Gastroesophageal sphincter (tissue), 4 donors: ENCODE measurements at places on chromosomes 2 and 18. TPM values are rescaled to one million over a fixed set of nuclear protein-coding genes. Genes with fewer than 3 reads are reported as not detected.

GRCh38 chr2:101625387-101625786, 72.1 kb upstream of the MAP4K4 start:
- ATAC-seq, result no peak

DNA sequence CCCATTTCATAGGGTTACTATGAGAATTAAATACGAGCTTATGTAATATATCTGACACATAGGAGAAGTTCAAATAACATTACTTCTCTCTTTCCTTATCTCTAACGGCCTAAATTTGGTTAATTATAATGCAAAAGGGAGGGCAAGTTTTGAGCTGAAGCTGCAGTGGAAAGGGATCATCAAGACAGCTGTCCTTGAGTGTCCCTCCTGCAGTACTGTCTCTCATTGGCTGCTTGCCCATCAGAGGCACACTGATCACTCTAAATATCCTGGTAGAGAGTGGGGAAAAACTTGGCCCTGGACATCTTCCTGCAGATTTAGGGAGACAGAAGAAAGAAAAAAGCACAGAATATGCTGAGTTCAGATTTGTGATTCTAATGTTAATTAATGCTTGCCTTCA, 186.0 kb downstream of the CAMKMT start:
- no peak for ATAC-seq

GRCh38 chr2:235737396-235737795, 243.6 kb downstream of the AGAP1 start:
- no peak for ATAC-seq

DNA sequence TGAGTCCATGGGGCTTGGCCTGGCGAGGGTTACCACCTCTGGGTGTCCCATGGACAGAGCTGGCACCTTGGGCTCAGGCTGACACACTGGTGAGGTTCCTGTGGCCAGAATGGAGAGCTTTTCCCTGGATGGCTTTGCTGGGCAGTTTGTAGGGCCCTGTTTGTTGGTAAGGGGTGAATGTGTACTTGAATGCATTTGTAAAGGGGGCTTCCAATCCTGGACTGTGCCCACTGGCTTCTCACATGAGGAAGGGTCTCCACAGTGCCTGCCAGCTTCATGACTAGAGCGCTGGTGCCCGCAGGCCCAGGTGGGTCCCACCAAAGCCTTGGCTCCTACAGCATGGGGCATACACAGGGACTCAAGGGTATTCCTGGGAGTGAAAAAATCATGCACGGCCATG, 103.5 kb upstream of the SIX2 start:
- ATAC-seq, result no peak

The PEX13 gene
- 45.2 TPM for total RNA-seq

The KCNJ13 gene
- not detected for total RNA-seq

GRCh38 chr2:214542866-214543265, 132.0 kb downstream of the VWC2L start:
- ATAC-seq, result no peak

The HRH4 gene
- 0.54 TPM for total RNA-seq

The RNU2-63P gene
- total RNA-seq, result not detected

DNA sequence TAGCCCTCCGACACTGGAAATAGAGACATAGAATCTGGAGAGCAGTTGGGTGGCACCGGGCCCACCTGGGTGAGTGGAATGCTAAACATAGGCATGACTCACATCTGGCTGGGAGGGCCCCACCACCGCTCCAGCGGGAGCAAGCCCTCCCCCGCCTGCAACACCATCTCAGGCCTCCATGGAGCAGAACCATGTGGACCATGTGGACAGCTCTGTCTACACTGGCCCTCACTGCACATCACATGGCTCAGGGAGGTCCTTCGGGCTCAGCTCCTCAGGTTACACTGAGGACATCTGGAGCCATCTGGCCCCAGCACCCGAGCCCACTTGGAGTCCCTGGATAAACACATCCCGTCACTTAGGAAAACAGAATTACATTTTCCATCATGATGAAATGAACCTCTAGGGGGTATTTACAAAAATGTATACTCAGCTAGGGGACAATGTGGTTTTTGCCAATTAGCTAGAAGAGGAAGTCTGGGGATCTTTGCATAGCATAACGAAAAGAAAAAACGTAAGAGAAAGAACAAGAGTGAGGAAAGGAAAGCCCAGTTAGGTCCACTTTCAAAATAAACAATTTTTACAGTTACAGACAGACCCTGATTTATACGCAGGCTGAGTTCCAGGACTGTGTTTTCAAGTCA, 30.7 kb upstream of the MLPH start:
- peak; percentile 90 for ATAC-seq

The ZSWIM2 gene
- total RNA-seq, result not detected

DNA sequence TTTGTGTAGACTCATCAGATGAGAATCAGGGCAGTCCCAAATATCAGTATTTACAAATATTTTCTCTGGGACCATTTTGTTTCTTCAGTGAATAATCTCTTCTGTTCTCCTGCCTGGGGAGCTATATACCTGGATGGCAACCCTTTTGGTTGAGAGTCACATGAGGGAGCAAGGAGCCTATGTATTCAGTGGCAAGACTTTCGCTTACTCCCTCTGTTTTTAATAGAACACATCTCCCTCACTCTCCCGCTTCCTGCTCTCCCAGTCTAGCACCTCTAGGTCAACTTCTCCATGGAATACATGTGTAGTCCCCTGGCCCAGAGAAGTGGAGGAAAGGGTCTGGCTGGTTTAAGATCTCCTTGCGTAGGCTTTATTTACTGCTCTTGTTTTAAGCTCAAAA, 600.3 kb downstream of the CCDC85A start:
- no peak for ATAC-seq

GRCh38 chr18:9731380-9731779, 23.3 kb downstream of the RAB31 start:
- peak; percentile 41 for ATAC-seq

DNA sequence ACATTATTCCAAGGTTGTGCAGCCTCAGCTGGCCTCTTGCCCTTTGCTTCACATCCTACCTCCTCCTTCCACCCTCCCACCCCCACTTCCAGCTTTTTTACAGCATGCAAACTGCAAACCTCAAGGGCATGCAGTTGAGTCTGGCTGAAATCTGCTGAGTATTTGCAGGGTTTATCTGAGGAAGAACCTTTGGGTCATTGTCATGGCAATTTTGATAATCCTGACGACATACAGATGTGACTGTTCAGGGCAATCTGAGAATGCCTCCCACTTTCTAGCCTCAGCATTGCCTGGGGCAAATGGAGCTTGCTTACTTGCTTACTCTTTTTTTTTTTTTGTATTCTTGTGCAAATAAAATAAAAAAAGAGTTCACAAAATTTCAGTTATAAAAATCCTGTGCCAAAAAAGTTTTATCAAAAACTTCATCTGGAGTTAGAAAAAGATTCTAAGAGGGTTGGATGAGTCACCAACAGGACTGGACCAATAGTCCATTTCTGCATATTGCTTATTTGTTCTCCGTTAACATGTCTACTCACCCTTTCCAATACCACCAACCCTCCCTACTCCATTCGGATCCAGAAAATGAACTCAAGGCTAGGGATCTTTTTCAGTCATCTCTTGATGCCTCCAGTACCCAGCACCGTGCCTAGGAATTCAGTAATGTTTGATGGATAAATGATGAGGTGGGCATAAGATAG, 23.6 kb upstream of the LHCGR start:
- ATAC-seq, result no peak

DNA sequence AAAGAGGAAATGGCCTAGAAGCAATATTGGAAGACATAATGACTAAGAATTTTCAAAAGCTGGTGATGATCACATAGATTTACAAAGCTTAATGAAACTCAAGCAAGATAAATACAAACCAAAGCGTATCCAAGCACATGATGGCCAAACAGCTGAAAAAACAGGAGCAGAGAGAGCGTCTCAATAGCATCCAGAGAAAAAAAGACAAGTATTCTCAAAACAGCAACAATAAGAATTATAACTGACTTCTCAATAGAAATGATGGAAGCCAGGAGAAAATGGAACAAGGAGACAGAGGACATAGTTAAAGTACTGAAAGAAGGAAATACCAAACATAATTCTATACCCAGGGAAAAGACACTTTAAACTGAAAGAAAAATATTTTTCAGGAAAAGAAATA, 437.2 kb upstream of the TNP1 start:
- no peak for ATAC-seq

DNA sequence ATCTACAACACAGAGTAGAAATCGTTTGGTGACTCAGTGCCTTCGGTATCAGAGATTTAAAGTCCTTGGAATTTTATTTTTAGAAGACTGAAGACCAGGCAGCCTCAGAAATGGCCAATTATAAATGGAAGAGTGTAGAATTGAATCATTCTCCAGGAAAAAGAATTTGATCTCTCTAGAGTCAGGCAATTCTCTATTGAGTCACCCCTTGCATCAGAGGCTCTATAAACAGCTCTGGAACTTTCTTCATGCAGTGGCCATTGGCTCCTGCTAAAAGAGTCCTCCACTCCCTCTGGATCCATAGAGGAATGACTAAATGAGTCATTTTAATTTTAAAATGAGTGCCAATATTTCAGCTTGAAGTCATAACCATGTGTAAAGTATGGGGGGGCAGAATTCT, 816.2 kb downstream of the TDRD15 start:
- ATAC-seq, result no peak

DNA sequence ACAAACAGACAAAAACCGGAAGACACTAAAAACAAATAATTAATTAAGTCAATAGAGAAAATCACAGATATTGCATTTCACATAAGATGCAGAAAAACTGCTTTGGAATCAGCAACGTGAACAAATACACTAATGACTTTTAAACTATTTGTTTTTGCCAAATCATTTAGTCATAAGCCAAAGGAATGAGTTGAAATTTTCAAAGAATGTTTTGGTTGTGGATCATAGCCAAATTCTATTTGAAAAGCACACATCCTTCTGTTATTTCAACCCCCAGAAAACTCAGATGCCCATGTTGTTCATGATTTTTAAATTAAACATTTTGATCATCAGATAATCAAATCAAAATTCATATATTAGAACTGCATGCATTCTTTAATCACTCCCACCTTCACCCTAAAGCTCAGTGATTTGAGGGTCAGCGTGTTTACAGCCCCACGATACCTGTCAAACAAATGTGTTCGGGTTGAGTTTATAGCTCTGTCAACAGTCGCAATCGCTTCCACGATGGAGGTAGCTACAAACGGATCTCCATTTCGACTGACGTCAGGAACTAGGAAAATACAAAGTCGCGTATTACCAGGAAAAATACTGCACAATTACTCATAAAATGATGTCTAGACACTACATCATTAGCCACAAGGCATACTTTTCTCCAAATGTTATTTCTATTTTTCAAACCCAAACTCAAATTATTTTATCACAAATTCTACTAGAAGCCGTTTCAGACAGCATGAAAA, 90.2 kb downstream of the PXDN start:
- no peak for ATAC-seq

The MC4R gene
- 0.27 TPM for total RNA-seq

GRCh38 chr2:68340226-68341061, 20.7 kb upstream of the CNRIP1 start:
- no peak for ATAC-seq

DNA sequence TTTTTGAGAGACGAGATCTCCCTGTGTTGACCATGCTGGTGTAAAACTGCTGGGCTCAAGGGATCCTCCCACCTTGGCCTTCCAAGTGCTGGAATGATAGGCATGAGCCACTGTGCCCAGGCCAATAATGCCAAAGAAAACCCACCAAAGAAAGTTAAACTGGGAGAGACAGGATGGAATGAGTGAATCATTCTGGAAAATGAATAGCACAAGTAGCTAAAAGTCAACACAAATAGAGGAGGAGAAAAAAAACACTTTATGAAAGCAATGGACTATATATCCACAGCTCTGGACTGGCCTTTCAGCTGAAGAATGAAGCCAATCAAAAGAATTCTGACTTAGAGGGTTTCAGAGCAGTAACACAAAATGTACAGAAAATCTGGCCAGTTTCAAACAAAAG, 23.9 kb downstream of the IAH1 start:
- no peak for ATAC-seq

The C2orf80 gene
- total RNA-seq, result not detected

- ATAC-seq, result peak; percentile 19
Observed at GRCh38 chr18:46009125-46009840, 42.2 kb upstream of the EPG5 start.

- no peak for ATAC-seq
Observed at GRCh38 chr2:94982675-94983074, 42.8 kb upstream of the MAL start.

The GPR55 gene
- total RNA-seq, result 0.08 TPM

- ATAC-seq, result no peak
Observed at GRCh38 chr2:182917924-182918323, 51.5 kb upstream of the FRZB start.

DNA sequence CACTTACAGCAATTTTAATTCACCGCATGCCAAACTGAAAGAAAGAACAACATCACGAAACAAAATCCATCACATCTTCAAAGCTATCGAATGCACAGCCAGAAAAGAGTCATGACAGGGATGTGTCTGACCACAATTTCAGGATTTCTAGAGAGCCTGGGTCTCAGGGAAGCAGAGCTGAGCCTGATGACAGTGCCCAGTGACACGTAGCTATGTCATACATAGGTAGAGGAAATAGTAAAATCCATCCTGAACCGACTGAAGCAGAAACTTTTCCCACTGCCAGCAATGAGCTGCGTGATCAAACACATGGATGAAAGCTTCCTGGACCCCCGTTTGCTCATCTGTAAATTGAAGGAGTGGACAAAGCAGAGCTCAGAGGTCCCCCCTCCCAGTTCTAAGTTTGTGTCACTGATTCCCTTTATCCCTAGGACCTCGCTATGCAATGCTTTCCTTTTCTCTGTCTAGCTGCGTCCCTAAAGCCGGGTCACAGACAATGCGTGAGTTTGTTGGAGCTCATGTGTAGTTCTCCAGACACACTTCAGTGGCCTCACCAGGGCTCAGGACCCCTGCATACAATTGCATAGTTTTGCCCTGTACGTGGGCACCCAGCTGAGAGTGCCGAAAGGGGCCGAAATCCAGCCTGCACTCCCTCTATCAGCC, 37.6 kb downstream of the CCBE1 start:
- ATAC-seq, result no peak

The LRRC30 gene
- not detected for total RNA-seq

DNA sequence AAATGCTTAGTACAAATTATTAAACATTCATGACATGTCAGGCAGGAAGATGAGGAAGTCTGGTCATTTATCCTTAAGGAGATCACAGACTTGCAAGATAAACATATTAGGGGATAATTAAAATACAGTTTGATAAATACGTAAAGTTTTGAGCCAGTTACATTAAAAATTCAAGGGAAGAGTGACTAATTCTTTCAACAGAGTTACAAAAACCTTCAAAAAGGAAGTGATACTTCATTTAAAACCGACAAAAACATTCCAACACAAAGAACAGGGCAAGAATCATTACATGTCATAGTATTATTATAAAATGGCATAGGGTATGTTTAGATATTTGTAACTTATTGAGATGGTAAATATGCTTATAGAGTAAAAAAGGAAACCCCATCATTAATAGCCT, 636.0 kb downstream of the NR4A2 start:
- ATAC-seq, result no peak

GRCh38 chr2:79219383-79219988, 59.9 kb upstream of the REG3A start:
- ATAC-seq, result no peak

DNA sequence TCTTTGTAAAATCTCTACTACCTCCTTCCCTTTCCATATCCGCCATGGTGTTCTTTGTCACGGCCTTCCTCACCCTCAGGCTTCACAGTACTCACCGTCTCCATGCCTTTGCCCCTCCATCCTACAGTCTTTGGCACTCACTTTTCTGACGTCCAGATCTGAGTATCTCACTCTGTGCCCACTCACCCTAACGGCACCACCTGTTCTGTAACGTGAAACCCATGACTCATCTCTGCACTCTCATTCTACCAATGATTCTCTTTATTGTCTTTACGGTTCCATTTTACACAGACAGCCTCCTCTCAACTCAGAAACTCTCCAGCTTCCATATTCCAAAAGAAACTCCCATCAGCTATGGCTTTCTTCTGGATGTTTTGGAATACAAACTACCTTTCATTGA, 56.7 kb downstream of the NETO1 start:
- no peak for ATAC-seq
